ENCODE measurements at places on chromosomes 3 and 15. TPM values are rescaled to one million over a fixed set of nuclear protein-coding genes. Genes with fewer than 3 reads are reported as not detected.

DNA sequence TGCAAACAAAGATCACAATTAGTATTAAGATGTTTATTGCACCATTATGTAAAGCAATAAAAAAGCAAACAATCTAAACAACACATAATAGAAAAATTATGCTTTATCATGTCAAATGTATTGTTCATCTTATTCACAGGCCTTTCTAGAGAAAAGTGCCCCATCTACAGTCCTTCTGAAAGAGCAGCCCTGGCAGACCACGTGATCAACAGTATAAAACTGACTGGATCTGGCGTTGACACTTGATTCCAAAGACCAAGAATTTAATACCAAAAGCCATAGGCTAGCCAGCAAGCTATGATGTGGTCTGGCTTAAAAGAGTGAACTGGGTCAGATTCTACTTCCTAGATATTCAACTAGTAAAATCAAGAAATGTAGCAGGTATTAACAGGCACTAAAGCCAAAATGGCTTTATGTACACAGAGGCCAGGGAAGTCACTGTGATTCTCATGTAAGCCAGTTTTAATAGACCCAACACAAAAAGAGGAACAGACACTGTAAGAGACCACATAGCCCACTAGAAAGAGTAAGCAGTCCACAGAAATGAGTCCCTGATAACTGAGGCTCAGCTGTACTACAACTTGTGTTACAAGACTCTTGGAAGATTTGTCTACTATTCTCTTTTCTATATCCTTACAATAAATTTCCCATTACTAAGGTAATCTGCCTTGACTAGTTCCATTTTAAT is 32.5 kb downstream of the DMXL2 start:
- no peak overlapping the region for H3K27ac ChIP-seq
- no peak overlapping the region for H3K4me3 ChIP-seq
- DNase-seq = no peak
- H3K36me3 ChIP-seq = peaks cover 28% of the 10 kb centered on the region
- H3K27me3 ChIP-seq = peaks cover 31% of the 10 kb centered on the region

- H3K27me3 ChIP-seq = peaks cover 5% of the 10 kb centered on the region
- no peak overlapping the region for H3K27ac ChIP-seq
- H3K4me1 ChIP-seq = peaks cover 42% of the 10 kb centered on the region
- DNase-seq = peak; percentile 69
- no peaks in the 10 kb centered on the region for H3K36me3 ChIP-seq
Measured at GRCh38 chr15:40336744-40337122, 4.0 kb downstream of the CCDC9B start.

DNA sequence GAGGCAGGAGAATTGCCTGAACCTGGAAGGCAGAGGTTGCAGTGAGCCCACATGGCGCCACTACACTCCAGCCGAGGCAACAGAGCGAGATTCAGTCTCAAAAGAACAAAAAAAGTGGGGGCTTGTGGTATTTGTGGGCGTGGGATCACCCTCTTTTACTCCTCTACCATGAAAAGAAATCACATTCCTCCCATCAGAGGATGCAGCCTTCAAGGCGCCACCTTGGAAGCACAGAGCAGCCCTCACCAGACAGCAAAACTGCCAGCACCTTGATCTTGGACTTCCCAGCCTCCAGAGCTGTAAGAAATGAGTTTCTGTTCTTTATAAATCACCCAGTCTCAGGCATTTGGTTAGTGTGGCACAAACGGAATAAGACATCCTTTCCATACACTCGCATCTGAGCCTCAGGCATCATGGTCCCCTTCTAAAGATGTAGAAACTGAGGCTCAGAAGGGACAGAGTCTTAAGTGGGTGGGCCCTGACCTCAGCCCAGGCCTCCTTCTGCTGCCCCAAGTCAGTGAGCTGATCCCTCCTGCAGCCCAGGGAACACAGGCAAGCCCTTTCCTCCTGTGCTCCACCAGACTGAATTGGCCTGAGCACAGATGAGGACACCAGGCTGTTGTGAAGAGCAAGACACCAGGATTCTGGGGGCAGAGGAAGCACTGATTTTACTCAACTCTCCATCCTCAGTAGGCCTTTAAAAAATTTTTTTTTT is 201.7 kb upstream of the LINGO1 start:
- no peak overlapping the region for H3K4me3 ChIP-seq
- peaks cover 10% of the 10 kb centered on the region for H3K4me1 ChIP-seq
- no peaks in the 10 kb centered on the region for H3K27me3 ChIP-seq
- DNase-seq = no peak

The RBP2 gene
- not detected for total RNA-seq

DNA sequence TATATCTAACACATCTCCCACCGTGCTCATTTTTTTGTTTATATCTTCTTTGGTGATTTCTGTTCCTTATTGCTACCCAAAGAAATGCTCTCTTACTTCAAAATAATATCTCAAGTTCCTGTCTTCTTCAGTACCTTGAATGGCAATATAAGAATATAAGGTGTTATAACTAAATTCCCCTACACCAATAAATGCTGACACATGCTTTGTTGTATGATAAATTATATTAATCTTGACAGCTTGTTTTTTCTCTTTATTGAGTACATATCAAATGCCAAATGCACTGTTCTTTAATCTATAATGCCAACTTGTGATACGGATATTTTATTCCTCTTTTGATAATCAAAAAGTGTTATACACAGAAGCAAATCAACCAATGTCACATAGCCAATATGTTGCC is 540.3 kb downstream of the PYDC2 start:
- DNase-seq = no peak
- H3K27me3 ChIP-seq = no peaks in the 10 kb centered on the region
- no peak overlapping the region for H3K4me3 ChIP-seq
- H3K4me1 ChIP-seq = peaks cover 19% of the 10 kb centered on the region

The DISP2 gene
- total RNA-seq = 1.0 TPM

The ISLR2 gene
- total RNA-seq = 8.9 TPM

- peaks cover 22% of the 10 kb centered on the region for H3K4me1 ChIP-seq
- no peak overlapping the region for H3K4me3 ChIP-seq
- H3K27me3 ChIP-seq = peaks cover 20% of the 10 kb centered on the region
Measured at GRCh38 chr15:70443486-70444273, 319.7 kb downstream of the UACA start.

DNA sequence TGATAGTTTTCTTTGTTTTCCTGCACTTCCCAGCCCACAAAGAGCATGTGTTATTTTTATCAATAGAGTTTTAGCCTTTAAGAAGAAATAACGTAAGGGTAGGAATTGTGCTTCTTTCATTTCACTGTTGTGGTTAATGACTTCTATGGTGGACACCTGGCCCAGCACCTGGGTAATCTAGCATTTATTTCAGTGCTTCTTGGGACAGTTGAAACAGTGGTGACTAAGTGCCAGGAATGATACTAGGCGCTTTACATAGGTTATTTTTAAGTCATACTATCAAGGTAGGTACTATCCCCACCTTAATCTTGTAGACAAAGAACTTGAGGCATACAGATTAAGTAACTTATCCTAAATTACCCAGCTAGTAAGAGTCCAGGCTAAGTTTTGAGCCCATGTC is 243.8 kb downstream of the SOX2 start:
- no peak for DNase-seq
- no peak overlapping the region for H3K4me3 ChIP-seq
- H3K36me3 ChIP-seq = no peaks in the 10 kb centered on the region
- H3K27me3 ChIP-seq = no peaks in the 10 kb centered on the region
- H3K27ac ChIP-seq = no peak overlapping the region

The ATP13A5 gene
- total RNA-seq = not detected

DNA sequence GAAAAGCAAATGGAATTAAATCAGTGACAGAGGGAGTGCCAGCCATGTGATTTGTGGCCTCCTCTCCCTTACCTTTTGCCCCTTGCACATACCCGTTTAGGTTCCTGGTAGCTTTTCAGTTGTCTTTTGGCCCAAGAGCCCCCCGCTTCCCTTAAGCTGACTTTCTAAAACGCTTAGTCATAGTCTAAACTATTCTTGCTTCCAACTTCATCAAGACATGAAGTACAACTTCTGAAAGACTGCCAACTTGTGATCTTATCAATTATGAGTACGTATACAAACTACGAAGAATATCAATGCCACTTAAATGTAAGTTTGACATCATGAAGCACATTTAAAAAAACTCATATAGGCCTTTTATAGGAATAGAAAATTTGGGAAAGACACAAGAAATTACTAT is 61.9 kb downstream of the EIF3J start:
- no peaks in the 10 kb centered on the region for H3K27me3 ChIP-seq
- H3K4me1 ChIP-seq = no peaks in the 10 kb centered on the region
- H3K36me3 ChIP-seq = peaks cover 37% of the 10 kb centered on the region
- no peak for DNase-seq
- no peak overlapping the region for H3K4me3 ChIP-seq

The CHRD gene
- total RNA-seq = 1.8 TPM

DNA sequence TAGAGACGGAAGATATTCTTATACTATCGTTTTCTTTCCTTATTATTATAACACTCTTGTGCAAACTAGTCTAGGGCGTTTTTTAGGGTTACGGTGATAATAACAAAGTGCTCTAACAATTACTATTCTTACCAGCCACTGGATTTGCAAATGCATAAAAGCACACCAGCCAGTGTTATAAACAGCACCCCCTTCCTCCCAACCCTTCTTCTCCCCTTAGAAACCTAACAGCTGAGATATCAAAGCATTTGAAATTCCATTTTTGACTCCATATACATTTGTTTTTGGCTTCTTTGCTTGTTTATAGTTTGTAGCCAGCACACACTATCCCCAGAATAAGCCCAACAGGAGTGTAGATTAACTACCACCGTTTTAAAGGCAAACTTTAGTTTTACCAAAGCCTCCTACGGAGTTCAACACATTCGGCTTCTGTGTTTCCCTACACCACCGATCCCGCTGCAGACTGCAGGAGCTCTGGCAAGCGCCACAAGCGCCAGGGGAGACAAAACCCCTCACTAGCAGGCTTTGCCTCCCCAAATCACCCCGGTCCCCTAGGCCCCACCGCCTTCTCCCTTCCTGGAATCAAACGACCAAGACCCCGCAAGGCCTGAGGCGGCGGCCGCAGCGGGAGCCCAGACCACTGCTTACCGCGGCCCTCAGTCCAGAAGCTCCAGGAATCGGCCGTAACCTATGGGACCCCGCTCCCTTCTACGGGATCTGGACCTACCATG is 461 bp downstream of the COPB2 start:
- peak overlapping the region; percentile 96 for H3K4me3 ChIP-seq
- H3K4me1 ChIP-seq = peaks cover 23% of the 10 kb centered on the region
- H3K36me3 ChIP-seq = no peaks in the 10 kb centered on the region
- no peak for DNase-seq
- H3K27me3 ChIP-seq = no peaks in the 10 kb centered on the region

DNA sequence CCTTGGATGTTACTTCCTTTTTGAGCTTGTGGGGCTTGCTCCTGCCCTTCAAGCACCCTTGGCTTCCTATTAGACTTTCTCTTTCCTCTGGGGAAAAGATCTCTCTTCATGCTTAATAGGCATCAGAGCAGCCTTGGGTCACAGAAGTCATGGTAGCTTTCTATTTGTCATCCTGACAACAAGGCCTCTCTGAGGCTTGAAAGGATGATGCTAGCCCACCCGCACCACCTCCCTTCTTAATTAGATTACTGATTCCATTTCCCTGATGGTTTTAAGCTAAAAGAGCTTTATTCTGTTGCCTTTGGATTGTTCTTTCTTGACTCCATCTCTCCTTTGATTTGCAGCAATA is 435.5 kb upstream of the TPM1 start:
- H3K27me3 ChIP-seq = no peaks in the 10 kb centered on the region
- no peak for DNase-seq
- no peaks in the 10 kb centered on the region for H3K36me3 ChIP-seq
- H3K4me3 ChIP-seq = no peak overlapping the region

DNA sequence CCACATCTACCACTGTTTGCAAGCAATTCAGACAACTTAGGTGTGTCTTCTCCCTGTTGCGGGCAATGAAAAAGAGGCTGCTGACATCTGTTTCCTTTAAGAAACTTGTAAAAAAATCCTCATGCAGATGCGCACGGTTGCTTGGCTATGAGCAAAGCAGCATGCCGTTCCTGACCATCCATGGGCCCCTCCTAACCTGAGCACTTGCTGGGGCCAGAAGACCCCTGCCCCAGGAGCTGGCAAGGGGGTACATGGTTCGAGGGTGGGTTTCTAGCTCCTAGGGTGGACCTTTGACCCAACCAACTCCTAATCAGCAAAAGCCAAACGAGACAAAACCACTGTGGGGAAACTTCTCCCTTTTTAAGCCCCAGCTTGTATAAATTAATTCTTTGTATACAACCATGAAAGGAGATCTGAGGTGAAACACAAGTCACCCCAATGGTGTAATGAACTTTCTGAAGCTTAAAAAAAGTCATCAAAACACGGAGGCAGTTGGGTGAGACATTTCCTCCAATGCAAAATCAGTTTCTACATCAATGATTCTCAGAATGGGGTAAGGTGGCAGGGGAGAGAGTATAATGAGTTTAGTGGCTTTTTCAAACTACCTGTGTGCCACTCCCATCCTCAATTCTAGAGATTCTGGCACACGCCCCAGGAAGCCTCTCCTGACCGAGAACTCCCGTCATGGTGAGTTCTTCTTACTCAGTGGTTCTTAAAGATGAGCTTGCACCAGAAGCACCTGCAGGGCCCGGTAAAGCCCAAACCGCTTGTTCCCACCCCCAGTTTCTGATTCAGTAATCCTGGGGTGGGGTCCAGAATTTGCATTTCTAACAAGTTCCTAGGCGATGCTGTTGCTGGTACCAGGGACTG is 44.1 kb downstream of the CPN2 start:
- no peak for DNase-seq
- no peaks in the 10 kb centered on the region for H3K36me3 ChIP-seq
- no peak overlapping the region for H3K27ac ChIP-seq
- H3K27me3 ChIP-seq = peaks cover 4% of the 10 kb centered on the region

GRCh38 chr3:72463083-72463482 is 385.2 kb downstream of the SHQ1 start:
- no peaks in the 10 kb centered on the region for H3K27me3 ChIP-seq
- H3K4me3 ChIP-seq = no peak overlapping the region
- H3K27ac ChIP-seq = no peak overlapping the region
- DNase-seq = no peak

GRCh38 chr3:191641789-191642188 is 180.8 kb downstream of the PYDC2 start:
- H3K4me1 ChIP-seq = peaks cover 5% of the 10 kb centered on the region
- H3K27me3 ChIP-seq = no peaks in the 10 kb centered on the region
- no peak for DNase-seq
- peaks cover 22% of the 10 kb centered on the region for H3K36me3 ChIP-seq
- no peak overlapping the region for H3K27ac ChIP-seq
- no peak overlapping the region for H3K4me3 ChIP-seq

DNA sequence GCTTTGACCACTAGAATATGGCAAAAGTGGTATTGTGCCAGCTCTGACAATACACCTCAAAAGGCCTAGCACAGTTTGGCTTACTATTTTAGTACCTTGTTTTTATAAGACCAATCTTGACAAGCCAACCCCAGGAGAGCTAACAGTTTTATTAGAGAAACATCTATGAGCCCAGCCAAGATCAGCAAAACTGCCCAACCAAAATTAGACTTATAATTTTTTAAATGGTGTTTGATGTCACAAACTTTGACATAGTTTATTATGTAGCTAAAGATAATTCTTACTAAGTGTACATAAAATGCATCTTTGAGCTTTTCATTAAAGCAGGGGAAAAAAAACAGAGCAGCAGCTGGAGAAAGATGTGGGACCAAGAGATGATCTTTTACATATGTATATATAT is 537.5 kb downstream of the ZPLD1 start:
- no peak overlapping the region for H3K4me3 ChIP-seq
- no peak overlapping the region for H3K27ac ChIP-seq
- no peak for DNase-seq
- no peaks in the 10 kb centered on the region for H3K4me1 ChIP-seq

The TIGIT gene
- total RNA-seq = 0.07 TPM

- no peak overlapping the region for H3K4me3 ChIP-seq
- peaks cover 24% of the 10 kb centered on the region for H3K36me3 ChIP-seq
Measured at GRCh38 chr3:144900366-144900765, 928.7 kb downstream of the DIPK2A start.

The PPIP5K1 gene
- total RNA-seq = 41.7 TPM

The CLDN18 gene
- 0.16 TPM for total RNA-seq

The SAMD7 gene
- not detected for total RNA-seq

The CIDEC gene
- total RNA-seq = not detected

Measured in WTC11 (cell line).